ENCODE measurements at places on chromosomes 5 and 9. TPM values are rescaled to one million over a fixed set of nuclear protein-coding genes. Genes with fewer than 3 reads are reported as not detected.

The IL5 gene
- total RNA-seq: not detected

The PCDHB12 gene
- 1.1 TPM for total RNA-seq

The FLT4 gene
- total RNA-seq: 5.8 TPM

The WDR55 gene
- total RNA-seq: 12.0 TPM

The FCN1 gene
- 5.3 TPM for total RNA-seq

The FOXE1 gene
- total RNA-seq: not detected

All from cardiac septum (tissue), 1 donor.